ENCODE measurements at places on chromosomes 1 and 21.

GRCh38 chr1:199272628-199273086, 633.8 kb downstream of the PTPRC start:
- no peak for DNase-seq

GRCh38 chr1:40711465-40712404, 20.2 kb downstream of the NFYC start:
- no peak for DNase-seq

DNA sequence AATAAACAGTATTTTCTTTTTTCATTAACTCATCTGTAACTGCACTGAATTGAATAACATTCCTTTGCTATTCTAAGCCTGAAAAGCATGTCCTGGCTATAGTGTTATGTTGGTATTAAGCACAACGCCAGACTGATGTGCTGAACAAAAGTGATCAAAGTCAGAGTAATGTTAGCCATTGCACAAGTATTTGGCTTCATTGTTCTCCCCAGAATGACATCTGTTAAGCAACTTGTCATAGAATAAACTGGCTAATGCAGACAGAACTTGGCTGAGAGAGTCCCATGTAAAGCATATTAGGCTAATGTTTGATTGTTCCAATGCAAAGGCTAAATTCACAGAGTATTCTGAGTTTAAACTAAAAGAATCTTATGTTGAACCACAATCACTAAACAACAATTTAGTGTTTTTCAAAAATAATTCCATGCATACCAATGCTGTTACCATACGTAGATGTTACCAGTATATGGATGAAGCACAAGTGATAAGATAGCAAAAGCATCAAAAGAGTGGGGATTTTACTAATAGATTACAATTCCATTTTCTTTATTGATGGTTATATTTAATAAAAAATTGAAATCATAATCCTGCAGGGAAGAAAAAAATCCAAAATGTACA, 235.3 kb upstream of the DMRTA2 start:
- no peak for DNase-seq

DNA sequence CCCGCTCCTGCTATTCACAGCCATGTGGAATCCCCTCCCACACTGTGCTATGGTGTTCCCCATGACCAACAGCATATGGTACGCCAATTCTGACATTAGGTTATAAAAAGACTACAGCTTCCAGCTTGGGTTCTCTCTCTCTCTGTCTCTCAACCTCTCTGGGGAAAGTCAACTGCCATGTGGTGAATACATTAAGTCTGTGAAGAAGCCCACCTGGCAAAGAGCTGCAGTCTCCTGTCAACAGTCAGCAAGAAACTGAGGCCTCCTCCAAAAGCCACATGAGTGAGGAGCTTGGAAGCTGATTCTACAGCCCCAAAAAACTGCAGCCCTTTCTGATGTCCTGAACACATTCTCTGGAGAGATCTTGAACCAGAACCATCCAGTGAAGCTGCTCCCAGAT, 25.0 kb upstream of the LRRC38 start:
- DNase-seq = no peak

- no peak for DNase-seq
Measured at GRCh38 chr1:246254854-246255253, 252.2 kb downstream of the SMYD3 start.
